Stimulated activated CD8-positive, alpha-beta memory T cell treated with anti-CD3 and anti-CD28 coated beads, Interleukin-4, amount 100 ng/mL, for 4 hours (primary cell): ENCODE measurements at places on chromosomes 6 and 20.

- no peak for DNase-seq
Measured at GRCh38 chr6:4345543-4345942, 210.2 kb upstream of the ECI2 start.

- DNase-seq, result no peak
Measured at GRCh38 chr6:56767892-56768531, 125.3 kb upstream of the DST start.

DNA sequence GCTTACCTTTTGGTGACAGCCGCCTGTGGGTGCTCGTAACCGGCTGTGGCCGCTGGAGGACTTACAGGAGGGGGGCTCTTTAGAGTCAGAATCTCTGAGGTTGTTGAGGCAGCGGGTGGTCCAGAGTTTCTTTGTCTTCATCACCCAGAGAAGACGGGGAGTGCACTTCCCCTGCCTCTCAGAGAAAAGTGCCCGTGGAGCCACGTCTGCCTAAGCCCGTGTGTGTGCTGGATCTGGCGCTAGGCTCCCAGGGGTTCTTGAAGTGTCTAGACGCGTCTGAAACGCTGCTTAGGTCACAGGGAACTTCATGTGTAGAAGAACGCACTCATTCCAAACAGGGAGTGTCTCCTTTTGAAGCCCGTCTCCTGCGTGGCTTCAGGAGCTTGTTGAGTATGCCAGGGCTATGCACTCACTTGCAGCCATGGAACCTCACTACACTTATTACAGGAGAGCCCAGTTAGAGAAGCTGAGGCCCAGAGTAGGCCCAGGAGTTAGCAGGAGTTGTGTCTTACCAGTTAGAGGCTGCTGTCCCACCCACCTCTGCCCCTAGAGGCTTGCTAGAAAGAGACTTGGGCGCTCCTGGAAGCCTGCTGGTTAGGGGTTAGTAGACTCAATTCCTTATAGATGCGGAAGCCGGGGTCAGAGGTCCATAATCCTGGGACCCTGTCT is 1.3 kb downstream of the LSM14B start:
- DNase-seq, result no peak

GRCh38 chr6:163867518-163868292 is 453.2 kb downstream of the QKI start:
- DNase-seq, result no peak

DNA sequence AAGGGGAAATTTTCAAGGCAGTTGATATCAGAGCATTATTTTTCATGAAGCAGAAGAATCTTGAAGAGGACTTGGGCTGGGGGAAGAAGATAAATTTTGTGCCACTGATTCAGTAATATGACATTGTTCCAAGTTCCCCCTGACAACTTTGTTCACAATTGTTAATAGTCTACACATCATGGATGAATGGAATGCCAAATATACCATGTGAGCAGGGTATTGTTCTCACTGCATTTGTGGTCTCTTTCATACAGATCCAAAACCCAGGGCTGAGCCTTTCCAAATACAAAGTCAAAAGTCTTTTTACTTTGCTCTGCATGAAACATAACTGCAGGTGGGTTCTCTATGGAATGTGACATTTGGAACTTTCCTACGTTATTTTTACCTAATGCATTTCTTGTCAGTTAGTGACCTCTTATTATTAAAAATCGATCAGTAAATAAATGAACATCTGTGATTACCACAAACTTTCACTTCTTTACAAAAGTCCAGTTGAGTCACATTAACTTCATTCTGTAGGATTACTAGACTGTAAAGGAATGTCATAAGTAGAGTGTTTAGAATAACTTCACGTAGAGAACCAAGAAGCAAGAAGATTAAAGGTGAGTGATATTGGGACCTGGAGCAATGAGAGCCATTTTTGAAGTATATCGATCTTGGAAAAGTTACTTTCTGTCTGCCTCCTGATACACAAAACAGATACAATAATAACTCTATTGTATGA is 100.9 kb downstream of the RCAN2 start:
- DNase-seq, result no peak

DNA sequence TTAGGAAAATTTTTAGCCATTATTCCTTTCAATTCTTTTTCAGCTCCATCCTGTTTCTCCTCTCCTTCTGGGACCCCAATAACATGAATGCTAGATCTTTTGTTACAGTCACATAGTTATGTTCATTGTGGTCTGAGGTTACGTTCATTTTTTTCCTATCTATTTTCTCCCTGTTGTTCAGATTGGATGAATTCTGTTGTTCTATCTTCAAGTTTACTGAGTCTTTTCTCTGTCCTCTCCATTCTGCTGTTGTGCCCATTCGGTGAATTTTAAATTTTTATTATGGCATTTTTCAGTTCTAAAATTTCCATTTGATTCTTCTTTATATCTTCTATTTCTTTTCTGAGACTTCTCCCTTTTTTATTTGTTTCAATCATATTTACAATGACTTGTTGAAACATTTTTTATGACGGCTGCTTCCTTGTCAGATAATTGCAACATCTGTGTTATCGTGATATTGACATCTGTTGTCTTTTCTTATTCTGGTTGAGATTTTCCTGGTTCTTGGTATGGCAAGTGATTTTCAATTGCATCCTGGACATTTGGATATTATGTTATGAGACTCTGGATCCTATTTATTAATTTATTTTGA is 12.6 kb upstream of the DDR1 start:
- no peak for DNase-seq

- no peak for DNase-seq
Measured at GRCh38 chr20:60513141-60513540, 554.9 kb downstream of the CDH26 start.
